ENCODE measurements at places on chromosomes 4 and X. TPM values are rescaled to one million over a fixed set of nuclear protein-coding genes. Genes with fewer than 3 reads are reported as not detected.

Gene XPNPEP2
- 4.7 TPM for total RNA-seq

Gene KLKB1
- 1.5 TPM for total RNA-seq

Gene CPZ
- 86.5 TPM for total RNA-seq

Gene PLP1
- total RNA-seq, result 68.2 TPM

Gene HMGN5
- 4.9 TPM for total RNA-seq

Gene PCSK1N
- total RNA-seq, result 1.1 TPM

Gene DMP1
- not detected for total RNA-seq

Gene FHIP1A
- total RNA-seq, result 7.7 TPM

Gene OTC
- total RNA-seq, result 0.63 TPM

Gene TRPC3
- total RNA-seq, result 10.0 TPM

Gene ART3
- 1.1 TPM for total RNA-seq

Gene METTL14
- 25.7 TPM for total RNA-seq

Gene SLC10A4
- 3.2 TPM for total RNA-seq

Gene IL9R
- total RNA-seq, result 0.63 TPM

Gene FATE1
- not detected for total RNA-seq

Gene COX7B2
- total RNA-seq, result not detected

Gene NLGN4X
- 15.7 TPM for total RNA-seq

Gene ASB5
- 40.0 TPM for total RNA-seq

Gene CLCN4
- 4.4 TPM for total RNA-seq

Gene CYSLTR1
- total RNA-seq, result 12.9 TPM

Gene DGKK
- total RNA-seq, result 0.53 TPM

Gene ZCCHC12
- total RNA-seq, result 1.9 TPM

Gene CT45A6
- total RNA-seq, result not detected

Gene GBA3
- not detected for total RNA-seq

Gene CLDN22
- not detected for total RNA-seq

Gene GAGE12F
- not detected for total RNA-seq

Gene P2RY8
- 0.26 TPM for total RNA-seq

Gene YIPF7
- total RNA-seq, result not detected

Gene SHISA3
- total RNA-seq, result 2.1 TPM

Gene CLGN
- total RNA-seq, result 4.8 TPM

Gene CXCL13
- total RNA-seq, result 1.7 TPM

Gene TCEAL6
- total RNA-seq, result not detected

Gene TNIP3
- total RNA-seq, result 0.21 TPM

Gene XAGE1A
- total RNA-seq, result not detected

Measured in urinary bladder (tissue), 4 donors.